ENCODE measurements at places on chromosomes 6 and 20.

GRCh38 chr6:149445095-149445466 lies 39.7 kb downstream of the ZC3H12D start:
- no peak for DNase-seq

GRCh38 chr20:49230021-49230420 lies 10.8 kb downstream of the DDX27 start:
- DNase-seq: no peak

- DNase-seq: no peak
These were observed 22.2 kb downstream of the RRBP1 start for GRCh38 chr20:17659801-17660200.

DNA sequence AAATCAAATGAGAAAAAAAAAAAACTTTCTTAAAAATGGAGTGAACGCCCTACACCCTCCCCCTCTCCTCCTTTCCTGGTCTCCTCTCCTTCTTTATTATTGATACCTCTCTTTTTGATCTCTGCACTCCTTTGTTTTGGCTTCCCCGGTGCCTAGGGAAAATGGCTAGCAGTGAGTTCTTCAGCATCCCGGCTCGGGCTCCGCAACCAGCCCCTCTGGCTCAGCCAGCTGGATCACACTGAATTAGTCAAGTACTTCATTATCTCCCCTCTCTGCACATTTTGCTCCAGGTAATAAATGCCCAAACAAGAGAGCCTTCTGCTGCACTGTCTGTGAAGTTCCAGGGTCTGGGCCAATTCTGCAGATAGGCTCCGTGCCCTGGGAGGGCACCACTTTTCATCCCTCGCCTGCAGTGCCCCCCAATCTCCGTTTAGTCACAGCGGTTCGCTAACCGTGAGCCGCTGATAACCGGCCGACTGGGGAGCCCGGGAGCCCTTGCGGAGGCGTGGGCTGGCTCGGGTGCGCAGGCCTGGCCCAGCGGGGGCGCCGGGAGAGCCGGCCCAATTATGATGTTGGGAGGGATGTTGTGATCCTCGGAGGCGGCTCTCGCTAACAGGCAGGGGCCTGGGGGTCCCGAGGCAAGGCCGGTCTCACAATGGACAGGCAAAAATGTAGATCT lies 301.9 kb downstream of the TFAP2A start:
- DNase-seq: no peak

GRCh38 chr6:1227935-1228753 lies 83.8 kb upstream of the FOXQ1 start:
- no peak for DNase-seq
